ENCODE measurements at places on chromosomes 1 and 21.

GRCh38 chr1:60904099-60904851, 178.1 kb upstream of the NFIA start:
- no peak for DNase-seq

- no peak for DNase-seq
These were observed 19.6 kb downstream of the ARHGEF10L start for GRCh38 chr1:17558954-17559614.

DNA sequence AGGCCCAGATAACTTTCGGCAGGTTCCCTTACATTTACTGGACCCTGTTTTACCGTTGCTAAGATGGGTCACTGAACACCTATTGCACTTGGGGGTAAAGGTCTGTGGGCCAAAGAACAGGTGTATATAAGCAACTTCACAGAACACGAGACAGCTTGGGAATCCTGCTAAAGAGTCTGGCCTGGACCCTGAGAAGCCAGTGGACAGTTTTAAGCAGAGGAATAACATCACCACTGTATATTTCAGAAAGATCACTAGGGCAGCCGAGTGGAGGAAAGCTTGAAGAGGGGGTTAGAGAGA, 54.4 kb downstream of the LAMC2 start:
- DNase-seq = no peak

GRCh38 chr1:202276081-202276715, 65.5 kb downstream of the UBE2T start:
- DNase-seq = no peak

DNA sequence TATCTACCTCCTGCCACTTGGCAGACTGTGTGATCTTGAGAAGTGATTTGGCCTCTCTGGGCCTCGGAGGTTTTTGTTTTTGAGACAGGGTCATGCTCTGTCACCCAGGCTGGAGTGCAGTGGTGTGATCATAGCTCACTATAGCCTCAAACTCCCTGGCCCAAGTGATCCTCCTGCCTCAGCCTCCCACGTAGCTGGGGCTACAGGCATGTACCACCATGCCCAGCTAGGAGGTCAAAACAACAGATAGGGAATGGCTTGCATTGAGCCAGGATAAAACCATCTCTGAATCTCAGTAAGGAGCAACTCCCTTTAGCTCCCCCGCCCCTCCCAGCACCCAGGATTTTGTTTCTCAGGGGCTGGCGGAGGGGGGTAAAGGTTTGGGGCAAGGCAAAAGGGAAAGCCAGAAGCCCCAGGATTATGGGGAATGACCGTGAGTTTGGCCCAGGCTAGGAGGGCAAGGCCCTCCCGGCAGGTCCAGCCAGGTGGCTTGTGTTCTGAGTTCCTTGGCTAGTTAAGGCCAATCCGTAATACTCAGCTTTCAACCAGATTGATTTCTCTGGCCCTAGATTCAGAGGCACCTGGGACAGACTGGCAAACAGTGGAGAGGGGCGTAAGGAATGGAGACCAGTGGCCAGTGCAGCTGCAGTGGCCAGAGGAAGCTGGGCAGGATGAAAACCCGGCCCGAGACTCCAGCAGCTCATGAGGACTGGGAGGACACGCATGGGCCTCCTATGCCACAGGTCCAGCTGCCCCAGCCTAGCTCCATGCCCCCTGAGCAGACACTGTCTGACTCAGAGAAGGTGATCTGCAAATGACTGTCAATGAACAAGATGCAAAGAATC, 130.1 kb downstream of the DMRTB1 start:
- DNase-seq = no peak
